Endothelial cell of coronary artery (primary cell): ENCODE measurements at places on chromosomes 6 and 20. TPM values are rescaled to one million over a fixed set of nuclear protein-coding genes. Genes with fewer than 3 reads are reported as not detected.

WFDC10B gene
- not detected in 2 replicates for total RNA-seq

PACRG gene
- total RNA-seq, result 0.45 TPM in 1 of 2 replicates, not detected in the other

MTRF1L gene
- total RNA-seq, result 20.1 and 21.7 TPM in 2 replicates

ANKRD66 gene
- not detected in 2 replicates for total RNA-seq

NNAT gene
- total RNA-seq, result not detected in 2 replicates

ME1 gene
- 2.8 and 7.8 TPM in 2 replicates for total RNA-seq

OXT gene
- not detected in 2 replicates for total RNA-seq

EPB41L2 gene
- 44.8 and 103 TPM in 2 replicates for total RNA-seq

TINAG gene
- total RNA-seq, result 0.09 TPM in 1 of 2 replicates, not detected in the other

ID4 gene
- under 0.01 and 3.7 TPM in 2 replicates for total RNA-seq

METTL24 gene
- total RNA-seq, result not detected in 2 replicates

ELOVL4 gene
- total RNA-seq, result 0.94 and 1.6 TPM in 2 replicates

ZBTB24 gene
- total RNA-seq, result 5.1 and 5.7 TPM in 2 replicates

AIF1 gene
- total RNA-seq, result not detected in 2 replicates

LIN28B gene
- not detected in 2 replicates for total RNA-seq

AKAP7 gene
- total RNA-seq, result 1.6 and 2.1 TPM in 2 replicates

DNAAF9 gene
- total RNA-seq, result 8.5 and 12.2 TPM in 2 replicates

CST2 gene
- total RNA-seq, result not detected in 2 replicates

EEF1A2 gene
- 1.0 and 2.0 TPM in 2 replicates for total RNA-seq

LINC00237 gene
- not detected in 2 replicates for total RNA-seq

C6orf15 gene
- not detected in 2 replicates for total RNA-seq

POU5F1 gene
- total RNA-seq, result not detected in 2 replicates

LY6G5B gene
- total RNA-seq, result 2.2 and 3.6 TPM in 2 replicates

DYNLT2 gene
- 0.63 and 1.0 TPM in 2 replicates for total RNA-seq

PPP1R3G gene
- 0.27 and 1.2 TPM in 2 replicates for total RNA-seq

ARFGEF3 gene
- total RNA-seq, result 1.7 and 4.8 TPM in 2 replicates

USP49 gene
- total RNA-seq, result 1.7 and 2.8 TPM in 2 replicates

XKR7 gene
- not detected in 2 replicates for total RNA-seq

FOXF2 gene
- total RNA-seq, result 0.09 TPM in 1 of 2 replicates, not detected in the other

PRR18 gene
- total RNA-seq, result not detected in 2 replicates

CLPSL2 gene
- not detected in 2 replicates for total RNA-seq

RAET1G gene
- total RNA-seq, result 0.18 and 0.56 TPM in 2 replicates

HSPA12B gene
- total RNA-seq, result 11.6 and 18.0 TPM in 2 replicates

FAM83C gene
- not detected in 2 replicates for total RNA-seq

GPRC6A gene
- total RNA-seq, result not detected in 2 replicates
